ENCODE measurements at places on chromosomes 16 and 17. TPM values are rescaled to one million over a fixed set of nuclear protein-coding genes. Genes with fewer than 3 reads are reported as not detected.

Gene PRR35
- polyA plus RNA-seq = 24.4 TPM

Gene TVP23A
- polyA plus RNA-seq = not detected

DNA sequence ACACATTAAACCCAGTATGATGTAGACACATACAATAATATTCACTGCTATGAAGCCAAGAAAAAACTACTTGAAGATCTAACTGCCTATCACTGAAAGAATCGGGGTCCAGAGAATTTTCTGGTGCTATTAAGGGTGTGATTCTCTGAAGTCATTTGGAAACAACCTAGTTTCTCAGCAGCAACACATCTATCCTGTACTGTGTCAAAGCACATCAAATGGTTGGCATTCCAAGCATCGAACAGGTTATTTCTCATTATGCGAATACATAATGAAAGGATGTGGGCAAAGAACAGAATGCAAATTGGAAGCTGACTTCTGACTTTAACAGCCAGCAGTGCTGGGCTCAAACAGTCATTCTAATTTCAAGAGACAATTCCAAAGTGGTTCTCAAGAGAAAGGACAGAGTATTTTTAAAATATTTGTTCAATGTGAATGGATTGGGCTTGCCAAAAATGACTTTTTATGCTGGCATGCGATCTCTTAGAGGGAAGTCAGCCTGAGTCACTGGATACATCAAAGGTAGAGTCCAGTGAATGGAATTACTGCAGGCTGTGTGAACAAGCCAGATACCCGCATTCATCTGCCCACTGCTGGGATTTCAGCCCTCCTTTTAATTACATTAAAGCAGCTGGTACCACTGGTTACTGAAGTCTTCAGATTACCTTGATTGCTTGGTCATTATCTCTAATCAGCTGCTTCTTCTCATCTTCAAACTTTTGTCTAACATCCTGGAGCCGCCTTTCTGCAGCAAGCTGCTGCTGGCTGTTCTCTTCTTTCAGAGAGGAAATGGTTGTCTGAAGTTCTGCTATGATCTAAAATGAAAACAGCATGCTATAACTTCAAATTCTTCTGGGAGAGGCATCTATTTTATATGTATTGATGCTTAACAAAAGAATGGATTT, 181.2 kb upstream of the AXIN2 start:
- DNase-seq = no peak

GRCh38 chr17:36525113-36525512, 9.6 kb downstream of the MYO19 start:
- no peak for DNase-seq

DNA sequence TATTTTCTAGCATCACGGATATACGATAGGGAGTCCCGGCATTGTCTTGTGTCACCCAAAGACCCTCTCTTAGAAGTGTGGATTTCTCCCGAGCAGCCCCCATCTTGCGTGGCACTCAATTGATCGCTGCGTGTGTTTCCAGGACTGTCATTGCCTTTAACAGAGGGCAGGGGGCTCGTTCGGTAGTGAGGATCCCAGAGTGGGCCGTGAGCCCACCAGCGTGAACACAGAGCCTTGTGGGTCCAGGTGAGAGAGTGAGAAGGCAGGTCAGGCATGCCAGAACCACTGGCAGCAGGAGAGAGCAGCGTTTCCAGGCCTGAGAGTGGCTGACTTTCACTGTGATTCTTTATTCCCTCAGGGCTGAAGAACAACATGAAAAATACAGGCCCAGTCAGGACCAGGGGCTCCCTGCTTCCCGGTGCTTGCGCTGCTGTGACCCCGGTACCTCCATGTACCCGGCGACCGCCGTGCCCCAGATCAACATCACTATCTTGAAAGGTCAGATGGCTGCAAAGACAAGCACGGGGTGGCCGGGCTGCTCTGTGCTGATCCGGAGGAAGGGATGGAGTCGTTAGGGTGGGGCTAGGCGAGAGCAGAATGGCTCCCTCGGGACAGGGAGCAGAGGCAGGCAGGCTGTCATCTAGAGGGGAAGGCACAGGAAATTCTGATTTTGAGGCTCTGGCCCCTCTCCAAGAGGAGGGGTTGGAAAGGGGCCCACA, 22.4 kb downstream of the C1QTNF1 start:
- DNase-seq = no peak

GRCh38 chr17:52207796-52208195, 49.3 kb upstream of the CA10 start:
- no peak for DNase-seq

- DNase-seq = no peak
Observed at GRCh38 chr16:15415511-15415985, 18.8 kb upstream of the BMERB1 start.

- no peak for DNase-seq
Observed at GRCh38 chr17:50954641-50955121, 88.5 kb upstream of the TOB1 start.

All from kidney (tissue), 22 donors.